ENCODE measurements at places on chromosomes 6 and 20.
A peak's percentile ranks its signal among the peaks of the same experiment; 100 is the strongest.

GRCh38 chr6:145733207-145733606 is 2.1 kb downstream of the EPM2A start:
- no peak for DNase-seq

GRCh38 chr6:137882225-137882961 is 15.3 kb downstream of the TNFAIP3 start:
- DNase-seq = no peak

DNA sequence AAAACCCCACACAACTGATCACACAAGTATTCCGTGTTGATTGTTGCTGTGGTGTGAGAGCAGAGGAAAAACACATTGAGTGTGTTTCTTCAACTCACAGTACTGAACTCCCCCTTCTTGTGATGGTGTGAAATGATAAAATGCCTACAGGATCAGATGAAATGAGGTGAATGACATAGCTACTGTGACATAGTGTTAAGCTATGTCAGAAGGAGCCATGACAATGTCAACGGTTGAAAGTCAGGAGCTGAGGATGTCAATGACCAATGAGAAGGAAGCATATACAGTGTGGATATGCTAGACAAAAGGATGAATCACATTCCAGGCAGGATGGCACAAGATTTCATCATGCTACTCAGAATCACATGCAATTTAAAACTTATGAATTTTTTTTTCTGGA is 38.8 kb downstream of the WASF1 start:
- no peak for DNase-seq

- no peak for DNase-seq
These were observed 41.2 kb upstream of the SLC35D3 start for GRCh38 chr6:136880748-136881460.

DNA sequence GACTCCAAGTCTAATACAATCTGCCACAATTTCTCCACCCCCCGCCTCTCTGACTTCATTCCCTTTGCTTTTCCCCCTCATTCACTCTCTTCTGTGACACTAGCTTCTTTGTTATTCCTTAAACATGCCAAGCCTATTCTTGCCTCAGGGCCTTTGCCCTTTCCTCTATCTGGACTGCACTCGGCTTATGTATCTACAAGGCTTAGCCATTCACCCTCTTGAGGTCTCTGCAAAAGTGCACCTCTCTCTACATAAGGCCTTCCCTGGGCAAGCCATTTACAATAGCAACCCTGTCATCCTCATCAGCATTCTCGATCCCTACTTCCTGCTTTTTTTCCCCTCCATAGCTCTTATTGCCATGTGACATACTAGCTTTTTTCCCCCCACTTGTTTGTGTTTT is 168.9 kb downstream of the PDSS2 start:
- DNase-seq = no peak

DNA sequence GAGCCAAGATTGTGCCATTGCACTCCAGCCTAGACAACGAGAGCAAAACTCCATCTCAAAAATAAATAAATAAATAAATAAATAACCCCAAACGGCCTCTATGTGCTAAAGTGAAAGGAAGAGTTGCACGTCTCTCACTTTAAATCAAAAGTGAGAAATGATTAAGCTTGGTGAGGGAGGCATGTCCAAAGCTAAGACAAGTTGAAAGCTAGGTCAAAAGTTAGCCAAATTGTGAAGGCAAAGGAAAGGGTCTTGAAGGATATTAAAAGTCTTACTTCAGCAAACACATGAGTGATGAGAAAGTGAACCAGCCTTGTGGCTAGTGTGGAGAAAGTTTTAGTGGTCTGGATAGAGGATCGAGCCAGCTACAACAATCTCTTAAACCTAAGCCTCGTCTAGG is 14.3 kb downstream of the ZBP1 start:
- no peak for DNase-seq

- DNase-seq = no peak
These were observed 4.8 kb downstream of the SALL4 start for GRCh38 chr20:51797357-51798025.

GRCh38 chr6:132133736-132134445 is 182.7 kb upstream of the CCN2 start:
- no peak for DNase-seq

GRCh38 chr6:46010771-46011170 is 4.9 kb downstream of the CLIC5 start:
- DNase-seq = no peak

DNA sequence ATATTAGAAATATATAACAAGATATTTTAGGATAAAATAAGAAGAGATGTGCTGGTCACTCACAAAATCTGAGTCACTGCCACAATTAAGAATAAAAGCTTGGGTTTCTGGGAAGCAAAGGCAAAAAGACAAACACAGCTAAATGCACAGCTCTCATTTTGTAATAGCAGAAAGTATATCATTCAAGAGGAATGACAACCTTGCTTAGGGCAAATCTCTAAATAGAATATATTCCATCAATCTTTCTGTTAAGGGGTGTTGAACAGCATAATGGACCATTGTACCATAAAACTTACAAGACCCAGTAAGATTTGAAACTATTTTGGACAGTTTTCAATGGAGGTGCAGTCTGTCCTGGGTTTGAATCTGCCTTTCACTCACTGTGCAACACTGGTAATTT is 464.9 kb upstream of the SOX4 start:
- no peak for DNase-seq

- DNase-seq = no peak
These were observed 585 bp downstream of the PIM1 start for GRCh38 chr6:37170273-37171200.

DNA sequence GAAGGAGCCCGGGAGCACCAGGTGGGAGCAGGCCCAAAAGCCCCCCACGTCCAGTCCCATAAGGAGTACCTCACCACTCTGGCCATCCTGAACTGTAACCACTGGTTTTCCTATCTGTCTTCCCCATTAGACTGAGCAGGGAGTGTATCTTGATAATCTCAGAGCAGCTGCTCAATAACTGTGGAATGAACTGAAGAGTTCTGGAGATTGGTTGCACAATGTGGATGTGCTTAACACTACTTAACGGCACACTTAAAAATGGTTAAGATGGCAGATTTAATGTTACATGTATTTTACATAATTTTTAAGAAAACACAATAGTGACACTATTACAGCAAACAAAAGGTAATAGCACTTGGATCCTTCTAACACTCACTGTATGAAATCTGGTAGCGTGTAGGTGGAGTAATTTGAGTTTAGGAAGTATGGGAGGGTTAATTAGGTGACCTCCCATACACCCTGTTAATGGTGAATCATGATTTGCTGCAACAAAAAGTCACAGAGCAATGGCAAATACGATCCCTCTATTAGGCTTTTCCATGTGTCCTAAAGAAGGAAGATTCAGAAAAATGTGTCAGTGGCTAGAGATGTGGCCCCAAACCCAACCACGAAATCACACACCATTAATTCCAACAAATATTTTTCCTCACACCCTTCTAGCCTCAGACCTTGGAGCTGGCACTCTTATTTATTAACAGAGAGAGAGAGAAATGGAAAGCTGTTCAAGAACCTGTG is 18.4 kb downstream of the TRAM2 start:
- DNase-seq = no peak

- DNase-seq = peak; percentile 74
These were observed 87.5 kb downstream of the SYNJ2 start for GRCh38 chr6:158068893-158069799.

DNA sequence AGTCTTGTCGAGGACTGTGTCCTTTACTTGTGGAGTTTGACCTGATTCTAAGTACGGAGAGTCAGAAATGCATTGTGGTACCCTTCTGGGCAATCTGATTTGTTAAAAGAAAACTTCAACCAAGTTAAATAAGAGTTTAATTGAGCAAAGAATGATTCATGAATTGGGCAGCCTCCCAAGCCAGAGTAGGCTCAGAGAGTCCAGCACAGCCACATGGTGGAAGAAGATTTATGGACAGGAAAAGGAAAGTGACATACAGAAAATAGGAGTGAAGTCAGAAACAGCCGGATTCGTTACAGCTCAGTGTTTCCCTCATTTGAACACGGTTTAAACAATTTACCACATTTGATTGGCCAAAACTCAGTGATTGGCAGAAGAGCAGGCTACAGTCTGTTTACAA is 329.2 kb downstream of the DHX35 start:
- no peak for DNase-seq

- DNase-seq = no peak
These were observed 7.5 kb downstream of the VGLL2 start for GRCh38 chr6:117272891-117273290.

DNA sequence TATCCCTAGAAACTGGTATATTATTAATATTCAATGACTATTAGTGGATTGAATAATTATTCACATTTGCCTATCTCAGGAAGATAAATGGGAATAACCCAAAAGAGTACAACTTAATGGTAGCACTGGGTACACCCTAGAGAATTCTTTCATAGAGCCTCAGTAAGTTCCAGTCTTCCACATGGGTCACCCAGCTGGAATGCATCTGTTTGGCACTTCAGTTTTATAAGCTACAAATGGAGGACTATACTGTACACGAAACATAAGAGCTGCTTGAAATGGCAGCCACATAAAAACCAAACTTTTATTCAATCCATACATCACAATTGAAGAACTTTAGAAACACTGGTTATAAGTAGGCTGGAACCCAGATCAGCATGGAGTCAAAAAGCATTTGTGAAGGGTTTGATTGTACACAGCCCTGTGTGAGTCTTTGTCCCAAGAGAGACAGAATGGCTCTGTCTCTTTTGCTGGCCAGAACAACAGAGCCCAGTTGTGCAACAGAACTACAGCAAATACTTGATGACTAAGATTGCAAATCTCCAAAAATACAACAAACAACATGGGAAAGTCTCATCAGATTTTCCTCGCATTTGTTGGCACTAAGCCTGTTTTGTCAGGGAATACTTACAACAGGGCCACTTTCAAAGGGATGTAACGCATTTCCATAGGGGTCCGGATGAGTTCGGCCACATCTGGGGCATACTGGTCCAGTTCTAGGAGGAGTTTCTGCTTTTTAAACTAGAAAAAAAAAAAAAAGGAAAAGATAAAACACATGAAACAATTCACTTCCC is 39.5 kb downstream of the PIGU start:
- DNase-seq = peak; percentile 18

DNA sequence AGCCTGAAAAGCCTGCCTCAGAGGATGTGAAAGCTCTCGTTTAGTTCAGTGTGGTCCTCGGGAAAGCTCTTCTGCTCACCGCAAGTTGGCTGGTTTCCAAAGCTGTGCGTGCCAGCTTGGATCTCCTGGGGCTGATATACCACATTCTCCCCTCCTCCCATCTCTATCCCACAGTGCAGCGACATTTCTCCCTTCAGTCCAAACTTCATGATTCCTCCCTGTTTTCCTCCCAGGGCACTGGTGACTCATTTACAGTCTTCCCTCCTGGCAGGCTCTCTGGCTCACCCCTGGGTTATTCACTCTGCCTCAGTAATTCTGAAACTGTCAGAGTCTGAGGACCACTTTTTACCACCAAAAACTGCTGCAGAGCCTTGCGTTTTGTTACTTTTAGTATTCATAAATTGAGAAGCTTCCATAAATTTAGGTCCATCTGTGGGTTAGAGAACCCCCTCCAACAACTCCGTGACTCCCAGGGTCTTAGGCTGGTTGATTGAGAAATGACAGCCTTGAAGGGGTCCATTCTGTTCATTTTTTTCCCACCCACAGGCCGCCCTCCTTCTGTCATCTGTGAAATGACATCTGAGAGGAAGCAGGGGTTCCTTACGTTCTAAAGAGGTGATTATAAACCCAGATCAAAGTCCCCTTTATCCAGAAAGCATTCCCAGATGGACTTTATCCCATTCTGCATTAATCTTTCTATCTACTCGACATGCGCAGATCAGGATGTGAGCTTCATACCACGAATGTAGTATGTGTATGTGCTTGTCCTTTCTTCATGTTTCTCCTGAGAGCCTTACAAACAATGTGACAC is 6.1 kb downstream of the TRIM10 start:
- no peak for DNase-seq

- no peak for DNase-seq
These were observed 222.1 kb downstream of the TMEM200A start for GRCh38 chr6:130587778-130588520.

DNA sequence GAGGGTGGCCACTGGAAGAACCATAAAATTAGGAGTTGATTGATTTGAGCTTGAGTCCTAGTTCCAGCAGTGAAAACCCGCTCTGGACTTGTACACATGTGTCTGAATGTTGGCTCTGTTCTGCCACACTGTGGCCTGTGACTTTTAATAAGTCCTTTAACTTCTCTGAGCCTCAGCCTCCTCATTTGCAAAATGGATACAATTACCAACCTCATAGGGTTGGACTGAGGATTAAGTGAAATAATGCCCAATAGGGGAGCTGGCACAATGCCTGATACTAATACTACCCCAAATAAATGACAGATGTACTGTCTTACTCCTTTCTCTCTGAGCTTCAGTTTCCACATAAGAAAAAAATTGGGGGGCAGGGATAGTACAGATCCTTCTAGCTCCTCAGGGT is 92.6 kb upstream of the RIPOR2 start:
- DNase-seq = no peak

DNA sequence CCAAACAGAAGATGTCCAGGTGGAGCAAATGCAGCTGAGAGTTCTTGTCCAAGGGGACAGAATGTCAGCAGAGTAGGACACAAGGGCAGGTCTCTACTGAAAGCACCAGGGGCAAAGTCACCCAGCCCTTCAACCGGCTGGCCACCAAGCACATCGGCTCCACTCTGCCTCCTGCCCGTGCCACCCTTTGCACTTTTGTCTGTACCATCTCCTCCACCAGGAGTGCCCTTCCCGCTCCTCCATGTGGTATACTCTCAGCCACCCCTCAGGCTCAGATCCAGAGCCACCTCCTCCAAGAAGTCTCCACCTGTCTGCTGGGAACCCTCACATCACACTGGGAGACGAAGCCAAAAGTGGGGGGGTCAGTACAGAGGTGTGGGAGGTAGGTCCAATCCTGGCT is 4.1 kb upstream of the HSPA12B start:
- DNase-seq = no peak

GRCh38 chr6:13629459-13630116 is 14.5 kb downstream of the NOL7 start:
- no peak for DNase-seq

- no peak for DNase-seq
These were observed 46.3 kb upstream of the RPS6KA2 start for GRCh38 chr6:166673309-166673708.

- DNase-seq = peak; percentile 72
These were observed at the start of gene LAMA2 for GRCh38 chr6:128882991-128883611. LAMA2 (plus strand) TSS chr6:128883138; CDS start chr6:128883246, 108 bp downstream.

DNA sequence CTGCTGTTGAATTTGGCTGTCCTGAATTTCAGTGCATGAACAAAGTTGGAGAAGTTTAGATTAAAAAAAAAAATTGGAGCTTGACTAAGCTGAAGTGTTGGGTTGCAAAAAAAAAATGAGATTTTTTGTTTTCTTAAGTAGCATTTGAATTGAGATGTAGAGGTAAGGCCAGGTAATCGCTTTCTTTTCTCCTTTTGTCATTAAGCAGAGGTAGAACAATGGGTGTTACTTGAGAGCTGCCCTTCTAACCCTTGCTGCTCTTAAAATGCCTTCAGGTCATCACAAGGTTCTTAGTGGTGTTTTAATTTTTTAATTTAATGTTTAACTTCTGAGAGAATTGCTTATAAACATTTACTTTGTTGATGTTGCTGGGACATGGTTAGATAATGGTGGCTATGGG is 84.1 kb upstream of the PRDM1 start:
- DNase-seq = no peak

DNA sequence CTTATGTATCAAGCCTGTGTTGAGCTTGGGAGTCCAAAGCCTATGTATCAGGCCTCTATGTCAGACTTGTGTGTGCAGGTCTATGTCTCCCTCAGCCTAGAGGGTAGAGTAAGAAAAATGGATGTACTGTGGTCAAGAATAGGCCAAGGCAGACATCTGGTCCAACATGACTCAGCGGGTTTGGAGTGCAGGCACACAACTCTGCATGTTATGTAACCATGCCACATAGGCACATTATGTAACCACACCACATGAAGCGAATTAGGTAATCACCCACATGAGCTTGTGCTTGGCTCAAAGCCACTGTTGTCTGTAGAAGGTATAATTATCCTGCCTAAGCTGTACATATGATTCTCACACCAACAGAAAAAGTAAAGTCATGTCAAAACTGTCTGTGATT is 1190.5 kb upstream of the EYS start:
- no peak for DNase-seq

Measured in smooth muscle cell of the brain vasculature (primary cell).